ENCODE measurements at places on chromosomes 7 and 10.
A peak's percentile ranks its signal among the peaks of the same experiment; 100 is the strongest.

- H3K36me3 ChIP-seq, result no peaks in the 10 kb centered on the region
- no peaks in the 10 kb centered on the region for H3K27me3 ChIP-seq
- peak overlapping the region; percentile 93 for H3K27ac ChIP-seq
- H3K4me1 ChIP-seq, result peaks cover 28% of the 10 kb centered on the region
- H3K4me3 ChIP-seq, result peak overlapping the region; percentile 79
These were observed 815 bp downstream of the CCSER2 start for GRCh38 chr10:84329196-84329611.

- no peaks in the 10 kb centered on the region for H3K27me3 ChIP-seq
- peaks cover 2% of the 10 kb centered on the region for H3K36me3 ChIP-seq
- H3K4me3 ChIP-seq, result no peak overlapping the region
- no peak for DNase-seq
These were observed 32.8 kb upstream of the ARHGAP12 start for GRCh38 chr10:31961277-31962074.

DNA sequence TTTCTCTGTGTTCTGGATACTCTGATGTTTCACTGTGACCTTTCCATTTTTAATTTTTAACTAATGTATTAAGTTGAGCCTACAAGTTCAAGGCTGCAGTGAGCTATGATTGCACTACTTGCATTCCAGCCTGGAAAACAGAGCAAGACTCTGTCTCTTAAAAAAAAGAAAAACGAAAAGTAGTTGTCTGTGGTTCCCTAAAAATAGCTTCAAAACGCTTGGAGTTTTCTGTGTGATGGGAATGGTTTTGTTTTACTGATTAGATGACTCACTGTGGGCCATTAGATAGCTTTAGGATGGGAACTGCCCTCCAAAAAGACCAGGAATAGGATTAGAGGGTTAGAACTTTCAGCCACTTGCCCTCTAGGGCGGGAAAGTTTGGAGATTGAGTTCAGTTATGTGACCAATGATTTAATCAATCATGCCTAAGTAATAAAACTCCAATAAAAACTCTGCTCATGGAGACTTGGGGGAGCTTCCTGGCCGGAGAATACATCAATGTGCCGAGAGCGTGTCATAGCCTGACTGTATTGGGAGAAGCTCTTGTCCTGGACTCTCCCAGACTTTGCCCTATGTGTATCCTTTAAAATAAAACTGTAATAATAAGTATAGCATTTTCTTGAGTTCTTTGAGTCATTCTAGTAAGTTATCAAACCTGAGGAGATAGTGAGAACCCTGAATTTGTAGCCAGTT is 147.1 kb downstream of the LYZL1 start:
- peaks cover 15% of the 10 kb centered on the region for H3K36me3 ChIP-seq
- H3K27me3 ChIP-seq, result no peaks in the 10 kb centered on the region
- no peak for DNase-seq

DNA sequence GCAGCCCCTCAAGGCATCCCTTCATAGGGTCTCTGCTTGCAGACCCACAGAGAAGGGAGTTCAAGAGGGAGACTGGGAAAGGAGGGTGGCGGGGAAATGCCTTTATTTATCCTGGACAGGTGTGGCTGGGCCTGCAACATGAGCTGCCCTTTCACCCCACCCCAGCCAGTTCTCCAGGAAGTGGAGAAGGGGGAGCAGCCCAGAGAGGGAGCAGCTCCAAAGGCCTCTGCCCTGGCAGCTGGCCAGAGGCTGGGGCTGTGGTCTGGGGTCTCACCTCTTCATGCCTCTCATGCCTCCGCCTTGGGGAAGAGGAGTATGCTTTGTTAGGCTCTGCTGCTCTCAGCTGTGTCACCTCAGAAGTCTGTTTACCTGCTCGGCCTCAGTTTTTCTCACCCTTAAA is 3.1 kb downstream of the LDB3 start:
- H3K27me3 ChIP-seq, result peaks cover 15% of the 10 kb centered on the region
- DNase-seq, result no peak
- H3K4me3 ChIP-seq, result no peak overlapping the region
- no peak overlapping the region for H3K27ac ChIP-seq
- no peaks in the 10 kb centered on the region for H3K36me3 ChIP-seq

DNA sequence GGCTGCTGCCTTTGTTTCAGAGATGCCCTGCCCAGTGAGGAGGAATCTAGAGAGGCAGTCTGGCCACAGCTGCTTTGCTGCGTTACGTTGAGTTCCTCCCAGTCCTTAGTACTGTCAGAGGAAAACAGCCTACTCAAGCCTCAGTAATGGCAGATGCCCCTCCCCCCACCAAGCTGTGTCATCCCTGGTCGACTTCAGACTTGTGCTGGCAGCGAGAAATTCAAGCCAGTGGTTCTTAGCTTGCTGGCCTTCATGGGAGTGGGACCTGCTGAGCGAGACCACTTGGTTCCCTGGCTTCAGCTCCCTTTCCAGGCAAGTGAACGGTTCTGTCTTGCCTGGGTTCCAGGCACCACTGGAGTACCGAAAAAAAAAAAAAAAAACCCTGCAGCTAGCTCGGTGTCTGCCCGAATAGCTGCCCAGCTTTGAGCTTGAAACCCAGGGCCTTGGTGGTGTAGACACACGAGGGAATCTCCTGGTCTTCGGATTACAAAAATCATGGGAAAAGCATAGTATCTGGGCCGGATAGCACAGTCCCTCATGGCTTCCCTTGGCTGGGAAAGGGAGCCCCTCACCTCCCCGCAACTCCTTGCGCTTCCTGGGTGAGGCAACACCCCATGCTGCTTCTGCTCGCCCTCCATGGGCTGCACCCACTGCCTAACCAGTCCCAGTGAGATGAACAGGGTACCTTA is 9.1 kb downstream of the SDHAF3 start:
- no peak overlapping the region for H3K27ac ChIP-seq
- no peaks in the 10 kb centered on the region for H3K27me3 ChIP-seq
- peaks cover 17% of the 10 kb centered on the region for H3K36me3 ChIP-seq
- peaks cover 17% of the 10 kb centered on the region for H3K4me1 ChIP-seq

GRCh38 chr10:26090762-26091161 is 125.8 kb upstream of the GAD2 start:
- DNase-seq, result no peak
- no peak overlapping the region for H3K4me3 ChIP-seq
- H3K27ac ChIP-seq, result no peak overlapping the region
- H3K4me1 ChIP-seq, result no peaks in the 10 kb centered on the region
- no peaks in the 10 kb centered on the region for H3K36me3 ChIP-seq
- H3K27me3 ChIP-seq, result peaks cover 1% of the 10 kb centered on the region

GRCh38 chr7:130425796-130426195 is 15.0 kb downstream of the CEP41 start:
- no peaks in the 10 kb centered on the region for H3K27me3 ChIP-seq
- no peaks in the 10 kb centered on the region for H3K4me1 ChIP-seq
- H3K27ac ChIP-seq, result no peak overlapping the region
- H3K4me3 ChIP-seq, result no peak overlapping the region
- H3K36me3 ChIP-seq, result no peaks in the 10 kb centered on the region

All from memory B cell (primary cell).